ENCODE measurements at places on chromosomes 7 and 10.
A peak's percentile ranks its signal among the peaks of the same experiment; 100 is the strongest.

- no peak for DNase-seq
Measured at GRCh38 chr7:24531255-24531654, 42.0 kb upstream of the PALS2 start.

DNA sequence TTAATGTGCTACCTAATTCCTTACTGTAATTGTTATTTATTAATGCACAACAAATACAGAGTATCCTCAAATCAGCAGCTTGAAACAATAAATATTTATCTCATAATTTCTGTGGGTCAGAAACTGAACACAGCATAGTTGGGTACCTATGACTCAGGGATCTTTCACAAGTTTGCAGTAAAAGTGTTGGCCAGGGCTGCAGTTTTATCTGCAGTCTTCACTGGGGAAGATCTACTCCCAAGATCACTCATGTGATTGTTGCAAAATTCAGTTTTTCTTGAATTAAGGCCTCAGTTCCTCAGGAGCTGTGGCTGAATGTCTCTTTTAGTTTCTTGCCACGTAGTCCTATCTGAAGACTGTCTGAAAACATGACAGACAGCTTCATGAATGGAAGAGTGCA lies 237.8 kb downstream of the ZWINT start:
- no peak for DNase-seq

- DNase-seq, result no peak
Measured at GRCh38 chr10:20835335-20835734, 61.8 kb downstream of the NEBL start.

- peak; percentile 19 for DNase-seq
Measured at GRCh38 chr10:126902157-126902556, 3.1 kb upstream of the DOCK1 start.

DNA sequence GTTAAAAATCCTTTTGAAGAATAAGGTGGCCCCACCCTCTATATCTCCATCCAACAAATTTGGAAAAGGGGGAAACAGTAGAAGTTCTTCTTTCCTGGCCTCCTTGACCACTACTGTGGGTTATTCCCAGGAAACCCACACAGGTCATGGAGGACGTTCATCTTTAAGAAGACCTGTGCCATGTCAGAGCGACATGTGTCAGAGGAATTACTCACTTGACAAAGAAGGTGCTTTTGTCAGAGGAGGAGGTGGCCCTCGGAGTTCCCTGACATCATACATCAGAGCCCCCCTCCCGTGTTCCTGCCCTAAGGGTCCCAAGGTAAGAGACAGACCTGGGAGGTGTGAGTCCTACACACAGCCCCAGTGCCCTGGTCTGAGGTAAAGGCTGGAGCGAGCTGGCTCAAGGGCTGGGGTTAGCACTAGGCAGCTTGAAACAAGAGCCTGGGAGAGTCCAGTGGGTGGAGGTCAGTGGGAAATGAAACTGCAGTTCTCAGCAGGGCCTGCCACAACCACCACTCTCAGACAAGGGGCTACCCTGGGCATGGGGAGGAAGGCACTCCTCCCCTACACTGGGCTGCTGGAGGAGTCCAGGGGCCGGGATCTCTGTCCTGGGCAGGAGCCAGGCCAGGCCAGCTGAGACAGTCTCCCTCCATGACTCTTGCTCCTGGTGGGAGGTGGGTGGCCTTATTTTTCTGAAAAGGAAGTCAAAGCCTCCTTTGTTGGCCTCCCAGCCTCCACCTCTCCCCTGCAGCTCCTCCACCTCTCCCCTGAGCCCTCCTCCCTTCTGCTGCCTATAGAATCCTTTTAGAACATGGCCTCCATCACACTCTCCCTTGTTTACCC lies 21.8 kb upstream of the ZMIZ1 start:
- DNase-seq, result no peak

DNA sequence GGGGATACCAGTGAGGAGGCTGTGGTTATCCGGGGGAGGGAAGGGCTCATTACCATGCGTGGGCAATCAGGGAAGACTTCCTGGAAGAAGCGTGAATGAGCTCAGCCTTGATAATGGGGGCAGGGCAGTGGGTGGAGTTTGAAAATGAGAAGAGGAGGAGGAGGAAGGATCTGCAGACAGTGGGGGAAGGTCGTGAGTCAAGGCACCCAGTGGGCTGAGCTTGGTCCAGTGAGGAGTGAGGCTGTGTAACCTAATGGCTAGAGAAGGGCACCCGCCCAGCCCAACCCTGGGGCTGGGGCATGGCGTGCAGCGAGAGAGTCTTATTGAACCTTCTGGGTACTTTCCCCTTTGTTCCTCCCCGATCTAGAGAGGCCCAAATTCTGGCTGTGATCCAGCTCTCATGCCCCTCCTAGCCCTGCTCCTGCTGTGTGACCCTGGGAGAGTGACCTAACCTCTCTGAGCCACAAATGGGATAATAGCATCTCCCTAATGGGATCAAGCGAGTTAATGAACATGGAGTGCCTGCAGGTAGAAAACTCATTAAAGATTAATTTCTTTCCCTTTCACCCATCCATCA lies 31.5 kb downstream of the CLIP2 start:
- no peak for DNase-seq

GRCh38 chr7:21953781-21954180 lies 8.1 kb upstream of the CDCA7L start:
- no peak for DNase-seq

Measured in AG04449 (cell line).